Kidney epithelial cell (primary cell): ENCODE measurements at places on chromosomes 1 and 21.

DNA sequence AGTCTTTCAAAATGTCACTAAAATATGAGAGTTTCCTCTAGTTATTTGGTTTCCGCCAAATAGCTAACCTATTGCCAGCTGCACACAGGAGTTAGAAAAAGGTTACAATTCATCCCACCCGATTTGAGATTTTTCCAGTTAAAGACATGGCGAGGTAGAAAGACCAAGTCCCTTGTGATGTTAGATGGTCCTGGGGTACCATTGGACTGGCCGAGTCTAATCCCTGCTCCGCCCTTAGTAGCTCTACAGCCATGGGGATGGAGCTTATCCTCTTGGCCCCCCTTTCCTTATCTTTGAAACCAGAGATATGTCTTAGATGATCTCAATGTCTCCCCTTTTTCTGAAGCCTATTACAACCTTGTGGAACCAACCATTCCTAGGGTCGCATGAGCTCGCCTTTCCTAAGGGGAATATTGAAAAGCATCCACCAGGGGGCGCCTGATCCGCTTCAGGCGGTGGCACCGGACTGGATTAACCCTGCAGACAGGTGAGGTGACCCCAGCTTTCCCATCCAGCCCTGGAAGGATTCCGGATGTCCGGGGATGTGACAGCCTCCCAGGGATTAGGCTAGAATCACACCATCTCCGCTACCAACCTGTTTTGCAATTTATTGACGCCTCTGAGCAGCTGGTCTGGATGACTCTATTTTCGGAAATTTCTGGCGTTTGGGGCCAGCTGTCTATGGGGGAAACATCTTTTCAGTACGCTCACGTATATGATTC lies 68.3 kb upstream of the SIM2 start:
- no peak for DNase-seq

DNA sequence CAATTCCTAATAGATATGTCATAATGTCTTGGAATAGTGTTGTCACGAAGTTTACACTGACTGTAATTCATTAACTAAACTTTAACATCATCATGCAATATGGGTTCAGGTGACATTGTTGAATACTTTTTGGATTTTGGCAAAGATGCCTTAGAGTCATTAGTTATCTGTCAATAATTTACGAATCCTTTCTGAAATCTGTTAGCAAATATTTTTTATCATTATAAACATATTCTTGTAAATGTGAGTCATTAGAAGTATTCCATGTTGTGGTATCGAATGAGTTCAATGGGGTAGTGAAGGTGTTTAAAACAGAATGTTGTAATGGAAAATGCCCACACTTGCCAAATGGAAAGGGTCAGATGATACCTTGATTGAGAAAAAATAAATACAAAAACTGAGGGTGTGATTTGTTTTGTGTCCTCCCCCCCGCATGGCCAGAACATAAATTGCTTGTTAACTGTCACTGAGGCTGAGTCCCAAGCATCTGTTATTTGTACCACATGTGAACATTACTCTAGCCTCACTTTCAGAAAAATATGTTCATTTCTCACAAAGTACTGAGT lies 5.2 kb upstream of the NR5A2 start:
- DNase-seq, result no peak

DNA sequence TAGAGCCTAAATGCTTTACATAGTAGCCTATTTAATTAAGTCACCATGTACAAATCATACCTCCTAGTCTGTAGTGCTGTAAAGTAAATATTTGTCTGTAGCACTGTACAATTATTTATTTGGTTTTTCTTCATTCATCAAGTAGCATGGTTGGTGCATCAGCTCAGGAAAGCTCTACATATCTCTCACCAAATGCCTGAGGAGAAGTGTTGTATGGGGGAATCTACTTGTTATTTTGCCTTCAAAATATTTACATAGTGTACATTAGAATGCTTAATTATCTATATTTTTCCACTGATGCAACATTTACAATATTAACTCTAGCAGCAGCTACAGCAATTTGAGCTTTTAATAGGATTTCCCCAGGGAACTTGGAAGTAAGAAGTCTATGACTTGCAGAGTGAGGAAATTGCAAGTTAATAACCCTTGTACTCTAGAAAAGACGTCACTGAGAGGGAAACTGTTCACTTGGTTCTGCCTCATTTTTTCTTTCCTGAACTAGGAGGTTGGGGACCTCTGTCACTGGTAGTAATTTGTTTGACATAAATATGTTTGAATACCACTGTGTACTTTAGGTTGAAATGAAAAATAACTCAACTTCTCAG lies 207.4 kb downstream of the PDE4B start:
- DNase-seq, result no peak

GRCh38 chr1:22292011-22292788 lies 149.3 kb upstream of the WNT4 start:
- DNase-seq, result no peak

DNA sequence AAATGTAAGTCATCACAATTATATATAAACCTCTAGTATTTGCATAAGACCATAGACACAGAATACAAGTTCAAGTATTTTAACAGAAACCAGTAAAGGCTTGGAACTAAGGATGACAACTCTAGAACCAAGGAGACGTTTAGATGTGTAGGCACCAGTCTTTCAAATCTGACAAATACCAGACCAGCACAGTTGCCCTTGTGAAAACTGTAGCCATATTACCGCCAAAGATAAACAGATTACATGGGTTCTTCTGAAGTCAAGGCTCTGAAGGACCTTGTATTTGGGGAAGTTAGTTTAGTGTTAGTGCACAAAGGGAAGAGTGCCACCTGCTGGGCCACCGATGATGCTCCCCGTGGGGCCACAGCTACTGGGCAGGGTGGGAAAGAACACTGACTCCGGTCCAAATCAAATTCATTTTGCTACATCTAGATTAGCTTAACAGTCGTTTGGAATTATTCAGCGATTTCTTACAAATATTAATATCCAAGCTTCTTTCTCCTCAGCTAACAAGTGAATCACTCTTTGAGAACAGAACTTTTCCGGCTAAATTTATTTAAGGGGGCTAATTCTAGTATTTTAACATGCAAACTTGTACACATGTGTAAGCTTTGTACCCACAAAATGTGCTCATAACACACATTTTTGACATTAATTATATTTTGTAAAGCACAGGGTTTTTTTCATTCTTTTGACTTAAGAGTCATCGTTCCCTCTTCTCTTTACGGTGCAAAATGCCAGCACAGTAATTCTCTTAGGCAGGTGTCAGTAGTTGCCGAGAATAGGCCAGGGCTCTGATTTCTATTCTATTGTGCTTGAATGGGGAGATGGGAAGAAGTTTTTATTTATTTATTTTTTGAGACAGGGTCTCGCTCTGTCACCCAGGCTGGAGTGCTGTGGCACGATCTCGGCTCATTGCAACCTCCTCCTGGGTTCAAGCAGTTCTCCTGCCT lies 8.0 kb upstream of the NIBAN1 start:
- no peak for DNase-seq

DNA sequence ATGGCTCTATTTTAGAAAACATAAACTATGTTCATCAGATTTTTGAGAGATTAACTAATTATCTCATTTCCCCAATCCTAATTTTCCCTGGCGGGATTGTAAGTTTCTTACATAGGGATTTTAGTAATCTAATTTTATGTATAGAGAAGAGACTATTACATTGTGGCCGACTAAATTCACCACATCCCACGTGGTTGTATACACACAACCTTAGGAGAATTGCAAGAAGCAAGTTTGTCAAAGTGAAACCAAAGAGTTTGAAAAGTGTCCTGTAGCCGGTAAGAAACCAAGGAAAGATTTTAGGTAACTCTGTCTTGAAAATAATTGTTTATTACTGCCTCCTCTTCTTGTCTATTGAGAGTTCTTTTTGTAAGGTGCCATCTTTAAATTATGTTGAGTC lies 550.6 kb downstream of the LTN1 start:
- DNase-seq, result no peak
